ENCODE measurements at places on chromosomes 3 and 15. TPM values are rescaled to one million over a fixed set of nuclear protein-coding genes. Genes with fewer than 3 reads are reported as not detected.

GRCh38 chr3:138381413-138381901 is 33.1 kb downstream of the MRAS start:
- DNase-seq, result peak; percentile 69

GRCh38 chr3:161108840-161109239 is 3.7 kb upstream of the B3GALNT1 start:
- no peak for DNase-seq

DNA sequence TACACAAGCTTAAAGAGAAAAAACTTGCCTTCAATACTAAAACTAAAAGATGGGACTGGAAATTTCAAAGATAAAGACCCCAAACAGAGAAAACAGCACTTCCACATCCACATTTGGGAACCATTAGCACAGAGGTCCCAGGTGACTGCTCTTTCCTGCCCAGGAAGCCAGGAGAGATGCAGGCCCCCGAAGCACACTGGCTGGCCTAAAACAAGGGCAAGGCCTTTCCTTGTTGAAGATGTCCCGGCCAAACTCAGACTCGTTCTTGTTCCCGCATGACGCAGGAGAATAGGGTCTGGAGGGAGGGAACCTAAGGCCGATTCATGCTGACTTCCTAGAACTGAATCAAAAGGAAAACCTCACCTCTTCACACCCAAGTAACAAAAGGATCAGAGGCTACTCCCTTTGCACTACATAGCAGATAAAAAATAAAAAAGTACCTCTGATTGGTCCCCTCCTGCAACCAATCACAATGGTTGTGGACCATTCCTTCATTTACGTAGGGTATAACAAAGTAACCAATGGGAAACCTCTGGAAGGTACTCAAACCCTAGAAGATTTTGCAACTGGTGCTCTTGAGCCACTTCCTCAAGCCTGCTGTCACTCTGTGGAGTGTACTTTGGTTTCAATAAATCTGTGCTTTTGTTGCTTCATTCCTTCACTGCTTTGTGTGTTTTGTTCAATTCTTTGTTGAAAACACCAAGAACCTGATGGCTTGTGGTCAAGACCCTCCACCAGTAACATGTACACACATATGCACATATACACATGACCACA is 48.7 kb downstream of the EFCAB12 start:
- DNase-seq, result no peak

DNA sequence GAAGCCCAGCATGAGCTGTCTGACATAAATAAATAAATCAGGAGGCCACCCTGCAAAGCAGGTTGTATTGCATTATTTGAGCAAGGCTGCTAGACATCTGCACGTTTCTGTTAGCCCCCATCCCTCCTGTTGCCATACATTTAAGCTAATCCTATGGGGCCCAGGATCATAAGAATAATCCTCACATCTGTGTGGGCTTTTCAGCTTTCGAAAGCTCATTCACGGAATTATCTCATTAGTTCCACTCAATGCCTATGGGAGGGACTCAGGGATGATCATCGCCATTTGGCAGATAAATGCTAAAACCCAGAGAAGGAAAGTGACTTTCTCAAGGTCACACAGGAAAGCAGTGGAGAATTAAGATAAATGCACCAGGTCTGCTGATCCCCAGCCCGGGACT is 123.4 kb downstream of the TLE3 start:
- no peak for DNase-seq

DNA sequence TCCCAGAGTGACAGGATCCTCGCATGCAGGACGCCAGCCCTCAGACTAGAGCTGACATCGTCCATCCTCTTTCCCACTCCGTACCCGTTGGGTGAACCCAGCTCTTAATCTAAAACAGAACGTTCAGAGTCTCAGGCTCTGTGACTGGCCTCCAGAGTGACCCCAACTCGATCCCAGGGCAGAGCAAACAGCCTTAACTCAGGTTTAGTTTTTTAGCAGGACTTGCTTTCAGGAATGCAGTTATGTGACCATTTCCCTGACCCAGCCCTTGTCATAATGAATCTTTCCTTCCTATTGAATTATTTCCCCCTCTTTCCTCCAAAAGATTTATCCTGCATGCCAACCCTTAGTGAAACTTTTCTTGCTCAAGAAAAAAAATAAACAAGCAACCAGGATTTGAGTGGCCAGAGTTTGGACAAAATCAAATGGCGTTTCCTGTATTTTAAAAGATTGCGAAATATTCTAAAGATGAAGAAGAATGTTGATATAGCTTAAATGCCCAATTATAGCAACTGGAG is 47.8 kb upstream of the RARB start:
- DNase-seq, result no peak

DNA sequence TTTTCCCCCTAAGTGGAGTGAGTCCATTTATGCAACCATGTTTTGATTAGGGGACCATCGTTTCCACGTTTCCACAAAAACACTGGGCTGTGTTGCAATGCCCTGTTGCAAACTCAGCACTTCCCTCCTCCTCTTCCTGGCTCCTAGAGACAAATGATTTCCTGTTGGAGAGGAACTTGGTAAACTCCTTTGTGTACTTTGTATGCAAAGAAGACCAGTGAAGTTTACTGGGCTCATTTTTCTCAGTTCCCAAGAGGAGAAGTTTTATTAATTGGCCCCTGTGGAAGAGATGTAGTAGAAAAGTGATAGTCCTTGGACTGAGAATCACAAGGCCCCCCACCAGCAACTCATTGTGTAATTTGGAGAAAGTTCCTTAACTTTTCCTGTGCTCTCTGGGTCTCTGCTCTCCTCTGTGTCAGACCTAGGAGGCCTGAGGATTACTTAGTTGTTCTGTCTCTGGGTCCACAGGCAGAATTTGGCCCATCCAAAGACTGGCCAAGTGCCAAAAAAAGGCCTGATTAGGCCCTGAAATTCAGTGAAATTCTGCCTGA is 95.0 kb downstream of the ATG7 start:
- DNase-seq, result no peak

GRCh38 chr3:133408366-133408765 is 8.5 kb downstream of the BFSP2 start:
- DNase-seq, result no peak

DNA sequence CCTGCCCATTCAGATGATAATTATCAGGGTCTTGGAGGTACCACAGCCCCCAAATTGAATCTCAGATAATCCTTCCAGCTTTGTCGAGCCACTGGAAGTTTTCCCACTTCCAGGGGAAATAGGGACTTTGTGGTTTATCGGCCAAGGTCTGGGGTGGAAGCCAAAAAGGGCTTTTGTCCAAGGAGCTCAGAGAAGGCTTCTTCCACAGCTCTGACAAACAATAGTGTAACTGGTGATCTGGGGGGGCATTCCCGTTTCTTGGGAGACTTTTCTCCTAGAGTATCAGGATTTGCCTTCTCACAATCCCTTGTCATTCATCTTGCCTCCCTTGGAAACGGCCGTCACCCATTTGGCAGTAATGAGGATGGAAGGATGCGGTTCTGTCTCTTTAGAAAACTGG is 18.4 kb downstream of the SRGAP3 start:
- DNase-seq, result peak; percentile 85

DNA sequence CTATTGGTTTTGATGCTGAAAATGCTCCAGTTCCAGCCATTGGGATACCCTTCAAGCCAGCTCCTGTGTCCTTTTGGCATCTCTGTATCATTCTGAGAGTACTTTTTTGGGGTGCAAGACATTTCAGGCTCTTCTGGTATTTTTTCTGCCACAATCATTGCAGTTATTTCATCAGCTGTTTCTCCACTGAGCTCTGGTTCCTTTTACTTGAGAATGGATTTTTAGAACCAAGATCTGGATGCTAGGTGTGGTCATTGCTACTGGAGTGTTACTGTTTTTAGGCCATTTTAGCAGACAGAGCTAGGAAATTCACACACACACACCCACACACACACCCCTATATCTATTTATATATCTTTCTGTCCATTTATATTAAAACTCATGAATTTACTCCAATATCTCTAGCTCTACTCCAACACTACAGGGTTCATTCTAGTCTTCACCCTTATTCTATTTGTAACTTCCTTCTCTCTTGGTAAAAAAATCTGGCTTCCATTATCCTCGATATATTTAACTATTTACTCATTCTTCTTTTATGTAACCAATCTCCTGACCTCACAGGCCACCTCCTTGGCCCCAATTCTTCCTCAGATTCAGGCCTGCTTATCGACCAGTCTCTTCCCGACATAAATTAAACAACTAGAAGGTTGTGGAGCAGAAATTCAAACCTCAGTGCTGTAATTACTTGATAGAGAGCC is 17.0 kb downstream of the SLC35G2 start:
- no peak for DNase-seq

DNA sequence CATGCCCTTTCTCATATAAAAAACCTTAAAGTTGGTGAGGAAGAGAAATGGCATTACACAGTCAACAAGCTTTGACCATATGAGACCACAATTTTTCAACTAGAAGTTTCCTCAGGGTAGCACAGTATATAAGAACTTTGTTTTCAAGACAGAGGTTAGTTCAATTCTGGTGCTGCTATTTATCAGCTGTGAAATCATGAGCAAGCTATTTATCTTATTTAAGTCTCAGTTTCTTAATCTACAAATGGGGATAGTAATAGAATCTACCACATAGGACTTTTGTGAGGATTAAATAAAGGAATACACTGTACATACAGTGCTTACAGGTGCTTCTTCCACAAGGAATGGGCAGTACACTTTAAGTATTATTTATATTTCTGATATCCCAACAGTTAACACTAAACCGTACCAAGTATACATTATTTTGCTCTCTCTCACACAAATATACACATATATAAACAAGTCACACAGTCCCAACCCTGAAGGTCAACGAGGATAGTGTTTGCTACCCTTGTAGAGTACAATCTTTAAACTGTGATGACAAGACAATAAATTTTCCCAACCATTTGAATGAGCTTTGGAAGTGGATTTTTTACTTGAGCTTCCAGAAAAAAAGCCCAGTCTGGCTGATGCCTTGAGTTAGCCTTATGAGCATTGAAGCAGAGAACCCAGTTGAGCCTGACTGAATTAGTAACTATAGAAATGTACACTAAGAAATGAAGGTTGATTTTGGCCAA is 178.8 kb downstream of the TNIK start:
- DNase-seq, result no peak

DNA sequence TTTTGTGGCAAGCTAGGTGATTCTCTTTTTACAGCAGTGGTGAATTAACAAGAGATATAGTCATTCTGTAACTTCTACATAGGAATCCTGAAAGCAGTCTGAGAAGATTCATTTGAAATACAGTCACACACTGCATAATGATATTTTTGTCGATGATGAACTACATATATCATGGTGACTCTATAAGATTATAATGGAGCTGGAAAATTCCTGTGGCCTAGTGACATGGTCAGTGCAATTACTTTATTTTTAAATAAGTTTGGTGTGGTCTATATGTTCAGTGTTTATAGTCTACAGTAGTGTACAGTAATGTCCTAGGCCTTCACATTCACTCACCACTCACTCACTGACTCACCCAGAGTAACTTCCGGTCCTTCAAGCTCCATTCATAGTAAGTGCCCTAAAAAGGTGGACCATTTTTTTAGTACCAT is 511.4 kb upstream of the MCTP2 start:
- no peak for DNase-seq

DNA sequence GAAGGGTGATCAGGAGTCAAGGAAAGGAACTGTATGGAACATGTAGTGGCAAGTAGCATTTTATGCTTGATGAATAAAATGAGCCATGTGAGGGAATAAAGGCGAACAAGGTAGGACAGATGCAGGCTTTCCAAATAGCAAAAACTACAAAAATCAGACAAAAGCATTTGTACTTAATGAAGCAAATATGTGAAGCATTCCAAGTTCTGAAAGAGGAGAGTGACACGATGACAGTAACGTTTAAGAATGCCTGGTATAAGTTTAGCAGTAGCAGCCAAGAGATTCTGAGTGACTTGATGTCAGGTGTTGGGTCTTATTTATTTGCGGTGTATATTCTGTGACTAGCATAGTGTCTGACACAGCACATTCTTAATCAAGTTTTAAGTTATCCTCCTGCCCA is 408.2 kb upstream of the RASGRP1 start:
- DNase-seq, result no peak

GRCh38 chr3:70803891-70804290 is 491.5 kb upstream of the MDFIC2 start:
- no peak for DNase-seq

DNA sequence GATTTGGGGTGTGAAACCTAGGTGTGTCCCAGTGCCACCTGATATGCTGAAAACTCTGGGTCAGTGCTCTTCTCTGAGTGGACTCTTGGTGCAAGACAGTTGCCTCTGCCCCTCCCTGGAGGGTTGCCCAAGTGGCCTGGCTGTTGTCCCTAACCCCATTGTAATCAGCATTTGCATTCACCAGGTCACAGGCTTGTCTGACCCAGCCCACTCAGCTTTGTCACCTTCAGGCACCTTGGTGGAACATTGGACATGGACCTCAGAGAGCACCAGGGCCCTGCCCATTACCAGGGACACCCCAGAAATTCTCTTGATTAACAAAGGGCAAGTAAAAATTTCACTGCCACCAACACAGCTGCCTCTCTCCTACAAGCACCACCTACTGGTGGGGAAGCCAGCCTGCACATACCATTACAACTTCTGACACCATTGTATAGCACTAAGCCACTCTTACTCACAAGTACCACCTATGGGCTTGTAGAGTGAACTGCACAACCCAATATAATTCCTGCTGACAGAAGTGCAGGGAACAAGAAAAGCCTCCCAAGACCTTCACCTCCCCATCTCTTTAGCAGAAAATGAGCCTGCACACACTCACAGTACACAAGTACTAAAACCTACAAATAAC is 324.6 kb downstream of the EPHA6 start:
- DNase-seq, result no peak

- DNase-seq, result no peak
Measured at GRCh38 chr3:60552581-60552980, 698.7 kb downstream of the FHIT start.

GRCh38 chr3:100708644-100708988 is 678 bp upstream of the TFG start:
- DNase-seq, result no peak

DNA sequence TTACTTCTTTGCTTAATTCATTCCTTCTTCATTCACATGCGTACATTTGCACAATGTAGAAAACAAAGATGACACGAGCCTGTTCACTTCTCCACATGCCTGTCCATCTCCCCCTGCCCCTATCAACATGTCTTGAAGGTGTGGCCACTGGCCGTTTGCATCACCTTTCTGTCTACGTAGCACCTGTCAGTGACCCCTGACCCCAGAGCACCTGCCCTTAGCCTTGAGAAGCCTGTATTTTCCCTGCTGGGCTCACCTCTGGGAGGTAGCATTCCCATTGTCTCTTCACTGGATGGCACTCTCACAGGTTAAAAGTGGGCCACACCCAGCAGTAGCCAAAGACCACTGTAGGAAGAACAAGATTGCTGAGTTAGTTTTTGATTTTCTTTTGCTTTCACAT is 234.1 kb downstream of the THSD4 start:
- no peak for DNase-seq

HDC gene
- total RNA-seq, result 1.3 TPM

RHOV gene
- 1.7 TPM for total RNA-seq

RGMA gene
- 20.7 TPM for total RNA-seq

CCR8 gene
- total RNA-seq, result not detected

SLC15A2 gene
- 24.2 TPM for total RNA-seq

GAP43 gene
- total RNA-seq, result 144 TPM
